ENCODE measurements at places on chromosomes 16 and 17. TPM values are rescaled to one million over a fixed set of nuclear protein-coding genes. Genes with fewer than 3 reads are reported as not detected.

DNA sequence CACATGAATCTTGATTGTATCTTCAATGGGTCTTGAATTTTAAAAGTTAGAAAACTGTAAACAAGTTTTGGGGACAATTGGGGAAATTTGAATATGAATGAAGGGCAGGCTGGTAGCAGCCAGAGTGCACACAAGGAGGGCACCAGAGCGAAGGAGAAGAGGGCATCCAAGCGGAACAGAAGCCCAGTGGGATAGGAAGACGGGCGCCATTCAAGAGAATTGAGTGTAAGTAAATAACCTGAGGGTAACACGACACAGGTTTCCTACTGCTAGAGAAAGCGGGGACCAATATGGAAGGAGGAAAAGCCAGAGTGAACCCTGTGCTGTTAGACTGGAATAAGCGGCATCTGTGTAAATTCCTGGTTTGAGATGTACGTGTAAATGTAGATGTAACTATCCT lies 115.1 kb upstream of the CCL2 start:
- no peak for DNase-seq

The PRKCB gene
- not detected for total RNA-seq

DNA sequence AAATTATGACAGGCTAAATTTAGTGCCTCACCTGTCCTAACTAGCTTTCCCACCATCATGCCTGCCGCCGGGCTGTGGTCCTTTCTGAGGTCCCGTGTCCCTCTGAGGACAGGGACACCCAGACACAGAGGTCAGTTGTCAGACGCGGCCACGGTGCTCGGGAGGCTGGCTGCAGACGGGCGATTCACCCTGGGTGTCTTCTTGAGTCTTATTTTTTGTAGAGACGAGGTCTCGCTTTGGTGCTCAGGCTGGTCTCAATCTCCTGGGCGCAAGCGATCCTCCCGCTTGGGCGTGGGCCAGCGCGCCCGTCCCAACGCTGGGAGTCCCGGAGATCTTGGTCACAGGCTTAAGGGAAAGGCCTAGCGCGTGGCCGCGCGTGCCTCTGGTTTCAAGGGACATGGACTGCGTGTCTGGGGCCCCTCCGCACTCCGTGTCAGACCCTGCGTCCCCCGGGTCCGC lies 797 bp upstream of the RAB11FIP3 start:
- no peak for DNase-seq

The NOMO2 gene
- 152 TPM for total RNA-seq

GRCh38 chr17:36597866-36598777 lies 3.3 kb upstream of the MRM1 start:
- no peak for DNase-seq

GRCh38 chr17:58279016-58279711 lies 1.6 kb downstream of the MPO start:
- no peak for DNase-seq

DNA sequence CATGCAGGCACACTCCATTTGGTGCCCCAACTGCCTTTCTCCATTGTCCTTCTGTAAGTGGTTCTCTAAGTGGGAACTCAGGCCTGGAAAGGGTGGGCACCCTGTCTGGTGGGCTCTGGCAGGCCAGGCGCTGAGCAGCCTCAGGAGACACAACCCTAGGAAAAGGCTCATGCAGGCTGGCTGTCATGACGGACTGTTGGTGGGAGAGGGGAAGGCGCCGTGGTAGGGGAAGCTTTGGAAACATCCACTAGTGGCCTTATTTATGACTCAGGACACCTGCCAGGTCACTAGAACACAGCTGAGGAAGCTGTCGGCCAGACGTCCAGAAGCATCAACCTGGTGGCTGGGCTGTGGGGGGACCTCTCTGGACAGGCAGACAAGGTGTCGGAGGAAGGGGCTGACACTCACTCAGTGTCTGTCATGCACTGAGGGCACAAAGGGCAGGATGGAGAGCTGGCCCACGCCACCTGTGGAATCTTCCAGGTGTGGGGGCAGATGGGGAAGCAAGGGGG lies 216.0 kb downstream of the SEC14L1 start:
- DNase-seq: no peak

GRCh38 chr17:49775546-49776260 lies 11.8 kb upstream of the FAM117A start:
- no peak for DNase-seq

DNA sequence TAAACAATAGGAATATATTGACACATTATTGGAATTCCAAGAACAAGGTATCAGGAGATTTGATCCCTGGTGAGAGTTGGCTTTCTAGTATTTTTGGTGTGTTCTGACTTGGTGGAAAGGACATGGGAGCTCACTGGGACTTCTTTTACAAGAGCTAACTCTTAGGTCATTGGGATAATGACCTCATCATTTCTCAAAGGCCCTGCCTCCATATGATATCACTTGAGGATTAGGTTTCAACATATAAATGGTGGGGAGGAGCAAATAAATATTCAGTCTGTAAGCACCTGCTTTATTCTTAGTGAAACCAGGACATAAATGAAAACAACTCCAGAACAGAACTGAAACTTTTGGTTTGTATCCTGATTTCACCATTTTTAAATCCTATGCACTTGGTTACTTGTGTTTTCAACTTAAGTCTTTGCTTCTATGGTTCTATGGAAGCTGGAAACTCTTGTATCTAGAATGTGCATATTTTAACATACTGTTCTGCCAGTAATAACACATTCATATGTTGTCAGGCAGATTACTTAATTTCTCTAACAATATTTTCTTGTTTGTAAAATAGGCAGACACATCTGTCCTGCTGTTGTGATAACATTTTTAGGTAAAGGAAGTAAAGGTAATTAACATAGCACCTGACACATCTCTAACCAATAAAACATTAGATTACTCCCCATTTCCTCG lies 1527.7 kb upstream of the CDH8 start:
- no peak for DNase-seq

- DNase-seq: no peak
Observed at GRCh38 chr17:50152736-50153135, 2.3 kb upstream of the PPP1R9B start.

DNA sequence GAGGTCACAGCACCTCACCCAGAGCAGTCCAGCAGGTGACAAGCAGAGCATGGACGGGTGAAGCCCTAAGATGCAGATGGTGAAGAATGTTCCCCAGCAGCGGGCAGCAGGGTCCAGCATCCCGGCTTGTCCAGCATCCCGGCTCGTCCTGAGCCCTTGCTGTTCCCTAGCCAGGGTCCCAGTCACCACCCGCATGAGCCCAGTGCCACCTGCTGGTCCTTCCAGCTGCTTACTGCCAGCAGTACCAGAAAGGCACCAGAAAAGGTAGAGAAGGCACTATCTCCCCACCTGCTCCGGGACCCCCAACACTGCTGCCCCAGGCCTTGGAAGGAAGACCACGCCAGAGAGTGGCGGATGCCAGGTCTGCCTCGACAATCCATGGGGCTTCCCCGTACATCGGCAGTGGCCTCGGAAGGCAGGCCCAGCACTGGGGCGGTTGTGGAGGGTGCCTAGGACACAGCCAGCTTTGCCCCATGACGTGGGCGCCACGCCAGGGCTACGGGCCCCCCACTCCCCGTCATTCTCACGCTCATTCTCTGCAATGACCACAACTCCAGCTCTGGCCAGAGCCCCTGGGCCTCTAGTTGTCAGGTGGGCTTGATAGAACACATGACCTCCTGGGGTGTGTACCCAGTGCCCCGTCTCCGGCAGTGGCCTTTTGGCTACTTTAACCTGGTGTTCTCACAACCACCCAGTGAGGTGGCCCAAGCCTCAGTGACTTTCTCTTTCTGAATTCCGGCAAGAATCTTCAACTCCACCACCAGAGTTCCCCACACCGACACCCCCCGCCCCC lies 1.4 kb downstream of the CENPX start:
- DNase-seq: peak; percentile 37

DNA sequence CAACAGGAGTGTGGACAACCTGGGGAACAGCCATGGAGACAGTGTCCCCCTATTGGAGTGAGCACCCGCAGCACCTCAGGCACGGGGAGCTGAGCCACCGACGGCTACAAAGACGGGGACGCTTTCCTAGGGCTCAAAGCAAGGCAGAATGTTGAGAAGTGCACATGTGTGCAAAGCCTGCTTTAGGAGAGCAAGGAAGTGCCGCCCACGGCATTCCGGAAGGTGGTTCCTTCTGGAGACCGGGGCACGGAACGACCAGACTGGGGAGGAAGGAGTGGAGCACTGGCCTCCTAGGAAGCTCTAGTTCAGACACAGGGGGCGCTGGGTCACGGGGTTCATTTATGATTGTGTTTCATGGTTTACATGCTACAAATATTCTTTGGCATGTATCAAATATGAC lies 52.2 kb downstream of the TBC1D16 start:
- DNase-seq: no peak

DNA sequence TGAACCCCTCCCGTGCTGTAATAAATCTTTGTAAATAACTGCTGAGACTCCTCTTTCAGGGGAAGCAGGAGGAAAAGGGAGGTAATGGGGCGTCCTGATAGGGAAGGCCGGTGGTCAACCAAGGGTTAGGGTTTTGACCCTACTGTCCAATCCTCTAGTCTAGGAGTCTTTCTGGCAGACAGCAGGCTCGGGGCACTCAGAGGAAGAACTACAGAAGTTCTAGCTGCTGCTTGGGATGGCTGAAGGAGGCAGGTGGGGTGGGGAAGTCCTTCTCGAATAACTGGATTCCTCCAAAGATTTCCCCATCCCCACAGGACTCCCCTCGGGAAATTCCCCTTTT lies 387 bp upstream of the STARD3 start:
- DNase-seq: no peak
